Activated CD4-positive, alpha-beta memory T cell treated with anti-CD3 and anti-CD28 coated beads for 36 hours (primary cell): ENCODE measurements at places on chromosomes 3 and 15.

DNA sequence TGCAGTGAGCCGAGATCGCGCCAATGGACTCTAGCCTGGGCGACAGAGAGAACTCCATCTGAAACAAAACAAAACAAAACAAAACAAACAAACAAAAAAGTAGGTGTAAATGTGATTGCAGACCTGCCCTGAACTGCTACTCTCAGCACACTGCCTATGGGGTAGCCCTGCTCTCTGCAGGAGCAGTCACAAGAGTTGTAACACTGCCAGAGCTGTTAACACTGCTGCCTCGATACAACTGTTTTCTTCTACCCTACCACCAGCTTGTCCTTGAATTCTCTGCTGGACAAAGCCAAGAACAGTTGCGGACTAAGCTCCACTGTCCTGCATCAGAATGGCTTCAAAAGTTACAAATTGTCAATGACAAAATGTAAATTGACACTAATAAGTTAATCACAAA, 89.3 kb downstream of the ALCAM start:
- DNase-seq, result no peak

DNA sequence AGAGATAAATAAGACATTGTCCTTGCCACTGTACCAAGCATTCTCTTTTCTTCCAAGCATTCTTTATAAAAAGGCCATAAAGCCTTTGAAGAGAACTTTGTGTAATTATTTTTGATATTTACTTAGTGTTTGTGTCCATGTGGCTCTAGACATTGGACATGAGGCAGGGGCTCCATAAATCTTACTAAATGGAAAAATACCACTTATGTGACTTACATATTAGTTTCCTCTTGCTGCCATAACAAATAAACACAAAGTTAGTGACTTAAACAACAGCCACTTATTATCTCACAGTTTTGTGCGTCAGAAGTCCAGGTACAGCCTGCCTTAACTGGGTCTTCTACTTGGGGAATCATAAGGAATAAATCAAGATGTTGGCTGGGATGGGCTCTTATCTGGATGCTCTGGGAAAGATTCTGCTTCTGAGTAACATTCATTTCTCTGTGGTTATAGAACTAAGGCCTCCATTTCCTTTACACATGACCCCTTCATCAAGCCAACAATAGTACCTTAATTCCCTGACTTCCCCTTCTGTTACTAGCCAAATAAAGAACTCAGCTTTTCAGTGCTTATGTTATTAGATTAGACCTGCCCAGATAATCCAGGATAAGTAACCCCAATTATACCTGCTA, 59.9 kb upstream of the COL8A1 start:
- DNase-seq, result no peak

- DNase-seq, result no peak
Observed at GRCh38 chr3:123476967-123477750, 28.3 kb upstream of the ADCY5 start.

- DNase-seq, result no peak
Observed at GRCh38 chr3:121705541-121705940, 44.0 kb downstream of the GOLGB1 start.

DNA sequence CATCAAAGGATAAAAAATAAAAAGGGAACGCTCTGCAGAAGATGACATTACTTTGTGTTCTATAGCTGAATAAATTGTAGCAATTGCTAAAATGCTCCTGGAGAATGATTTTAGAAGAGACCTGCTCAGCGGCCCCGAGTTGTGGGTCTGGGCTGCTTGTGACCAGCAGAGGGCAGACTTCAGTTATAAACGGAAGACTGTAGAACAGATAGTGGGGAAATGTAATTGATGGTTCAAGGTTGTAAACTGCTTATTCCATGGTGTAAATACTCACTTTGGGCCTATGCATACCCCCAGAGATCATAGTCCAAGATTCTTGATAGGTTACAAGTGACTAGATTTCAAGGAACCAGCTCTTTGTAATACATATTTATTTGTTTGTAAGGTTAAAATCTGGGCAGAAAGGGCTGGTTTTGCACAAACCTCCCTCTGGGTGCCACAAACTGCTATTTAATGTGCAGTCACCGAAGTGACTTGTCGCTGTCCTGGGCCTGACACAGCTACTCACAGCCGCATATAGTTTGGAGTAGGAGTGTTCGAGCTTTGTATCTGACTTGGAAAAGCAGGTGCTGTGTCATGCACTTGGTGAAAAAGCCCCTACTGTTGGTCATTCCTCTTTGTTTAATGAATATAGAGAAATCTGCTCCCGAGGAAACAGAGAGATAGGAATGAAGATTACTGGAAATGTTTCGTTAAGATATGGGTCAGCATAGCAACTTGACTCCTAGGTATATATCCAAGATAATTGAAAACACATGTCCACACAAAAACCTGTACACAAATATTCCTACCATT, 34.7 kb upstream of the NDUFB4 start:
- peak; percentile 77 for DNase-seq

GRCh38 chr3:48695393-48695753, 9.7 kb upstream of the NCKIPSD start:
- no peak for DNase-seq
